T-helper 9 cell (primary cell): ENCODE measurements at places on chromosomes 5 and 9.

DNA sequence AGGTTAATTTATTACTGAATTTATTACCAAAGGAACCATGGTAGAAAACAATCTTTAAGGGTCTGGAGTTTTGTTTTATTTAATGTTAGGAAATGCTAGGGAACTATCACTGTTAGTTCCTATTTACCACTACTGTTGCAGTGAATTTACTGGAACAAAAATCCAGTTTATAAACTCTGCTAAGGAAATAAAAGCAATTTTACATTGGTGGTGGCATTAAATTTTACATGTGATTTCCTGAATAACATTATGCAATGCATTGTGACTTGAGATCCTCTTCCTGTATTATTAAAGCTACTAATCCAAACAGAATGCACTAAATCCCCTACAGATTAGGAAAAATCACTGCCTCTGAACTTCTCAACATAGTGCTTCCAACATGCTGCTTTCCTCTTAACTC is 599.5 kb upstream of the PTGER4 start:
- no peak for DNase-seq

GRCh38 chr5:157476702-157477408 is 16.8 kb downstream of the NIPAL4 start:
- DNase-seq, result no peak

DNA sequence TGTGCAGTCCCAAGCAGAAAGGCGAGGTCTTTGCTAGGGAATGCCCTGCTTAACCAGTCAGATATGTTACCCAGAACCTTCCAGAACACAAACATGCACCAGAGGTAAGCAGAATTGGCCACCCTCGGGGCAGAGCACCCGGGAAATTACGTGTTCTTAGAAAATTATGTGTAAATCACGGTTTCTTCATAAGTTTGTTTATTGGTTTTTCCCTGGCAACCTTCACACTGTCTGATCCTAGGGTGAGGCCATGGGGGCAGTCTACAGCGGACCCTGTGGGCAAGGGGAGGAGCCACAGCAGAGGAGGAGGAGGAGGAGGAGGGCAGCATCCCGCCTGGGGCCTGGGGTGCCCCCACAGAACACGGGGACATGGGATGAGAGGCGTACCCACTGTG is 31.4 kb downstream of the RXRA start:
- DNase-seq, result no peak

- DNase-seq, result no peak
Measured at GRCh38 chr5:110900829-110901228, 162.0 kb downstream of the SLC25A46 start.

DNA sequence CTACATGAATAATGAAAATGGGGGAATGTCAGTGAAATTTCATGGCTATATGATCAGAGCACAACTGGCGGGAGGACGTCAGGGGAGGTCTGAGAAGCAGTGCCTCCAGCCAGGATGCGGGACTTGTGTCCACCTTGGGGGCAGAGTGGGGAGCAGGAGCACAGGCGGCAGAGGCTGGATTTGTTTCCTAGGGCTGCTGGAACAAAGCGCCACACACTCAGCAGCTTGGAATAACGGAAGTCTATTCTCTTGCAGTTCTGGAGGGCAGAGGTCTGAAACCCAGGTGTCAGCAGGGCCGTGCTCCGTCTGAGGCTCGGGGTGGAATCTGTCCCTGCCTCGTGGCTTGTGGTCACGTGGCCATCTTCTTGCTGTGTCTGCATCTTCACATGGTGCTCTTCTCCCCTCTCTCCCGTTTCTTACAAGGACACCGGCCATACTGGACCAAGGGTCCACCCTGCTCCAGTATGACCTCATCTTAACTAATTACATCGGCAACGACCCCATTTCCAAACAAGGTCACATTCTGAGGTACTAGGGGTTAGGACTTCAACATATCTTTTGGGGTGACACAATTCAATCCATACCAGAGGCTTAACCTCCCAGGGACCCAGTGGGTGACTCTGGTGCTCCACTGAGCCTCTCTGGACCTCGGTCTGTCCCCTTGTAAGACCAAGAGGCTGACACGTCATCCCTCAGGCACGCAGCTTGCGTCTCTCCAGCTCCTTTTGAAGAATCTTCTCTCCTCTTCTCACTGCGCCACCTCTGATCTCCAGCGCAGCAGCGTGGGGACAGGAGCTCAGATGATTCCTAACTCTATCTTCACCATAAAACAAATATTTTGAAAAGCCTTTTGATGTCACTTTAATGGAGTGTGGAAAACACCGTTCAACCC is 202.5 kb downstream of the CDK5RAP2 start:
- DNase-seq, result no peak

GRCh38 chr5:54758038-54758437 is 227.4 kb downstream of the ESM1 start:
- no peak for DNase-seq

DNA sequence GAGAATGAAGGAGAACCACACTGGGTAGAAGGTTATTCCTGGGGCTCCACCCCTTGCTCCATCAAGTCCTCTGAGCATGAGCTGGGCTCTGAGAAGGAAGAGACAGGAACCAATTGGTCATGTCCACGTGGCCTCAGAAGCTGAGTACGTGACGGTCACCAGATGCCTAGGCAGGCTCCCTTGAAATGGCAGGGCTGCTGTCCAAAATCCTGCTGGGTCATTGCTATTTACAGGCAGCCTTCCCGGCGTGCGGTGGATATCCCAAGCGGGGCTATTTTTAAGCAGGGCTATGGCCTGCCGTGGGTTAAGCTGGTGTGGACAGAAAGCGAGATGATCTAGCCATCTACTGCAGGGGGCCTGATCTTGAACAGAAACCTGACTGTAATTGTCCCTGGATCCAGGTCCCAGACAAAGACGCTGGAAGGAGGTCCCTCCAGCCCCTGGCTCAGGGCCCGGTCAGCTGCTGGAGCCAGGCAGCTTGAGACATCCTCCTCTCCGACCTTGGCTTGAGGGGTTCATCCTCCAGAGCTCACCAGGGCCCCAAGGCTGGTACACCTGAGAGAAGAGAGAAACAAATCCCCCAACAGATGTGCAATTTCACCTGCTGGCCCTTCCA is 550 bp upstream of the CKMT2 start:
- no peak for DNase-seq
